ENCODE measurements at places on chromosomes 7 and 10.

DNA sequence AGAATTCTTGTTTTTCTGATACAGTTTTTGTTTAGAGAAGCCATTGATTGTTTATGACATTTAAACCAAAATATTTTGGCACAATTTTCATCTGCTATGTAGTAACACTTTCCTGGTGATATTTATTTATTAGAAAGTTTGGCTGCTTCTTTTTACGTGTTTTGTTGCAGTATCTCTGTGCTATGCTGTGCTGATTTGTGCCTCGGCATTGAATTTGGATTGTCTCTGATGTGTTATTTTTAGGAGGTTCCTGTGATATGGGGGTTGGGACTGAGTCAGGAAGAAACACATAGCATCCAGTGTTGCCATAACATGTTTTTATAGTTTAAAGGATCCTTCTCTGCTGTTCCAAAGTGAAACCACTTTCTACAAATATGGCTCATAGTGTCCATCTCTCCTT is 1197.7 kb upstream of the LRRN3 start:
- no peak for DNase-seq

DNA sequence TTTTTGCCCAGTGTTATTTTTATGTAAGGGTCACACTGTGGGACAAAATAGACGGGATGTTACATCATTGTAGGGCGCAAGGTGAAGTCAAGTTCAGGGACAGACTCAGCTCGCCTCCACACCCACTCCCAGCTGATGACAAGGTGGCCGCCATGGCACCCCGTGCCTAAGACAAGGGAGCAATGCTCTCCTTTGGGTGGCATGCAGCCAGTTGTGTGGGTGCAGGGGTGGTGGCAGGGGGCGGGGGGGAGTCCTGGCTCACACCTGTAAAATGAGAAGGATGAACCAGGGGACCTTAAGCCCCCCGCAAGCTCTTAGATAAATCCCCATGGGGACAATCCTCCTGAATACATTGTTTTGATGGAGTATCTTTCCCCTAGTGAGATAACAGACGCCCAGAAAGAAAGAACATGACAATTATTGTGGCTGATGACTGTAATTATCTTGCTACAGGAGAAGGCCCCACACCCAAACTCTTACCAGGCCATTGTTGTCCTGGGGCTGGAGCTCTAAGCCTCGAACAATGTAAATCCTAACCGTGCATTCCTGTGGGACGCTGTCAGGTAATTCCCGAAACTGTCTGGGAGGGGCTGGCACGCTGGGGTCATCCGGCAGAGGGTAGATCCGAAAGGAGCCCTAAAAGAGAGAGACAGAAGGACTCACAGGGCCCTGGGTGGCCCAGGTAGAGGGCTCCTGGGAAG is 148.7 kb downstream of the MYOF start:
- DNase-seq: no peak

DNA sequence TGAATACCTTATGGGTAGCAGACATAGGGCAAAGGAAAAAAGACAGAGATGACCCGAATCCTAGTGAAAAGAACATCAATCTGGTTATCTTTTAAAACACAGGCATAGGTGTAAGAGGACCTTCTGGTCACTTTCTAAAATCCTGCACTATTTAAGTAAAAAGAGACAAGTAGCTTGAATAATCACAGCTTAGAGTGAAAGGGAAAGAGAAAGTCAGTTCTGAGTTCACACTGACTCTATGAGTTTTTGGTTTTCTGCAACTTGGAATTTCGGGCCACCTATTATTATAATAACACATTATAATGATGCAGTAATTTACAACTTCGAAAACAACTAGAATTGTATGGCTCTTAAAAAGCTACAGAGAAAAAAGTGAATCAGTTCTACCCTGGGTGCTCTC is 247.8 kb downstream of the DOCK4 start:
- no peak for DNase-seq

DNA sequence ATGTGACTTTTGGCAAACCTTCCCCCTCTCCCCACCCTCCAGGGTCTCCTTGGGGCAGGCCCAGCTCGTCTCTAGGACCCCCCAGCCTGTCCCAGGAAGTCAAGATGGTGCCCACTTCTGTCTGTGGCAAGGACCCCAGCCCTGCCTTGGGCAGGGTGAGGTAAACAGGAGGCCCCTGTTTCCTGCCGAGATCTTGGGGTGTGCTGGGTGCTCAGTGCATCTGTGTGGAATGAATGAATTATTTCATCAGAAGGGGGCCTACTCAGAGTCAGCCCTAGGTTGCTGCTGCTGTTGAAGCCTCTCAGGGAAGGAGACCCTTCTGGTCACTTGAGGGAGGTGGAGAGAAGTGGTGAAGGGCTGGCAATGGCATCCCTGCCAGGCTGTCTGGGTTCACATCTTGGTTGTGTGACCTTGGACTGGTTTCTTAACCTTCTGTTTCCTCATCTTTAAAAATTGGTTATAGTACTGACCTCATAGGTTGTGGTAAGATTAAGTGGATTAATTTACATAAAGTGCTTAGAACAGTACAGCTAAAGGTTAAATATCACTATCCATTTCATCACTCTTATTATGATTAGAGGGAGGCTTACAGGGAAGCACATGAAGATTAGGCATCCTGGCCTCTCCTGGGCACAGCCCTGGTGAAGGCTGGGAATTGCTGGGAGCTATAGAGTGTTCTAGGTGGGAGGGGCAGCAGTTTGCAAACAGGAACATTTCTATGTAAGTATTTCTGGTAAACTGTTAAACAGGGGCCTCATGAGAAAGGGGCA is 67.7 kb downstream of the ZMIZ1 start:
- DNase-seq: no peak

Measured in activated CD4-positive, alpha-beta T cell treated with anti-CD3 and anti-CD28 coated beads for 4 hours (primary cell).